Fibroblast of skin of abdomen (primary cell): ENCODE measurements at places on chromosomes 3 and 15.
A peak's percentile ranks its signal among the peaks of the same experiment; 100 is the strongest.

GRCh38 chr15:94305133-94305532, 73.8 kb downstream of the MCTP2 start:
- DNase-seq = no peak

DNA sequence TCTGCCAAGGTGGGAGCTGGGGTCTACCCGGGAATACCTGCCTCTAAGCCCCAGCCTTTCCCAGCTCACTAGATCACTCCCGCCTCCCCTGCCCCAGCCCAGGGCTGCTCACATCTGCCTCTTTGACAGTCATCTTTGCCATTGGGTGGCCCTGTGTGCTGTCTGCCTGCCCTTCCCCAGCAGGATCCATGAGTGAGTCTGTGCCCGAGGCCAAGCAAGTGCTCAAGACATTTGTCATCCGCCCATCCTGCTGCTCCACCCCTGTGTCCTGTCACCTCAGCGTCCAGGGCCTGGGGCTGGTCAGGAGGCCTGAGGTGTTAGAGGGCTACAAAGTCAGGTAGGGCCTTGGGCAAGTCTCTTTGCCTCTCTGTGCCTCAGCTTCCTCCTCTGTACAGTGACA, 89.4 kb downstream of the LSM3 start:
- DNase-seq = no peak

DNA sequence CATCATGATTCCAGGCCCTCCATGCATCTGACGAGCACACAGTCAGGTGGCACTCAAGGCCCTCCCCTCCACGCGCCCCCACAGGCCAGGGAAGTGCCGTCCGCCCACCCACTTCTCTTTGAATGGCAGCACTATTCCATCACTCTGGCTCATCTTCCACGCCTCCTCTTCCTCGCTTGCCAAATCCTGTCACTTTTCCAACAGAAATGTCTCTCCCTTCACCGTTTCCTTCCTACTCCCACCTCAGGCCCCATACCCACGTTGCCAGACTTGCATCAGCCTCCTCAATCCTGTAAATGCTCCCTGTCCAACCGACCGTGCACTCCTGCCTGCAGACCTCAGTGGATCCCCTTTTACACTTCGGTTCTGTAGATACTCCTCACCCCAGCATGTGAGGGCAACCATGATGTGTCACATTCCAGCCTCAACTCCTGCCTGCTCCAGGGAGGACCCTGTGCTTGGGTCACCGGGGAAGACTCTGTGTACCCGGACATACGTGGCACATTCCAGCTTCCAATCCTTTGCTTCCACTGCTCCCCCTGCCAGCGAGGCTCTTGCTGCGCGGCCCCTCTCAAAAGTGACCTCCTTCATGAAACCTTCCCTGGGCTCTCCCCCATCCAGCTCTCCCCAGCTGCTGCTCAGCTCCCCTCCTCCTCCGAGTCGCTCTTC, 29.6 kb downstream of the ADCY5 start:
- no peak for DNase-seq

- DNase-seq = no peak
Measured at GRCh38 chr3:139327861-139328260, 16.0 kb upstream of the MRPS22 start.

- peak; percentile 38 for DNase-seq
Measured at GRCh38 chr15:83626171-83626802, 27.6 kb upstream of the ADAMTSL3 start.

DNA sequence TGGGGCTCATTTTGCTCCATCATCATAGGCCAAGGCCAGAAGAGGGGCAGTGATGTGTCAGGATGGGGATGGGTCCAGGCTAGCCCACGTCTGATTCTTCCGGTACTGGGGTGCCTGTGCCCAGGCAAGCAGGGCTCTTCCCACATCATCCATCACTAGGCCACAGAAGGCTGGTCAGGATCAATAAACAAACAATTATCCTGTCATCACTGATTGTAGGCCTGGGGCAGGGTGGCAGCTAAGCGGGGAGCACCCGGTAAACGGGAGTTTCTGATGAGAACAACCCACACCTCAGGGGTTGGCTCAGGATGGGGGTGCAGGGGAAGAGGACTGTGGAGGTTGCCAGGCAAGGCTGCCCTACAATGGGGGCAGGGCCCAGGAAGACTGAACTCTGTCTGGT, 18.1 kb upstream of the CACNA2D2 start:
- no peak for DNase-seq

GRCh38 chr15:100900795-100901169, 18.4 kb upstream of the LRRK1 start:
- no peak for DNase-seq

DNA sequence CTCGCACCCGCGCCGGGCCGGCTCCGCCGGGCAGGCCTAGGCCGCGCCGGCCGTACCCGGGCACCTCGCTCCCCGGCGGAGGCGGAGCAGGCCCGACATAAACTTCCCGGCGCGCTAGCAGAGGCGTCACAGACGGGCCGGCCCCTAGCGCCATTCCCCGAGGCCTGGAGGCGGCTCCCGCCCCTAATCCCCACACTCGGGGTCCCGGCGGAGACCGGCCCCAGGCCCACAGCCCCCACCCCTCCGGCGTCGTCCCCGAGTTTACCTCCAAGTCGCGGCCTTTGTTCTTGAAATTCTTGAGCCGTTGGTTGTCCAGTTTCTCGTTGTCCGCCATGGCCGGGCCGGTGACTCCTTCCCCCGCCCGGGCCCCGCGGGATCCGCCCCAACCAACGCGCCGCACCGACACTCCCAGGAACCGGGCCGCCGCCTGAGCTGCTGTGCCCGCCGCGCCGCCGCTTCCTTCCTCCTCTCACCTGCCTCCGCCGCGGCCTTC, 376 bp downstream of the KPNA4 start:
- peak; percentile 61 for DNase-seq

DNA sequence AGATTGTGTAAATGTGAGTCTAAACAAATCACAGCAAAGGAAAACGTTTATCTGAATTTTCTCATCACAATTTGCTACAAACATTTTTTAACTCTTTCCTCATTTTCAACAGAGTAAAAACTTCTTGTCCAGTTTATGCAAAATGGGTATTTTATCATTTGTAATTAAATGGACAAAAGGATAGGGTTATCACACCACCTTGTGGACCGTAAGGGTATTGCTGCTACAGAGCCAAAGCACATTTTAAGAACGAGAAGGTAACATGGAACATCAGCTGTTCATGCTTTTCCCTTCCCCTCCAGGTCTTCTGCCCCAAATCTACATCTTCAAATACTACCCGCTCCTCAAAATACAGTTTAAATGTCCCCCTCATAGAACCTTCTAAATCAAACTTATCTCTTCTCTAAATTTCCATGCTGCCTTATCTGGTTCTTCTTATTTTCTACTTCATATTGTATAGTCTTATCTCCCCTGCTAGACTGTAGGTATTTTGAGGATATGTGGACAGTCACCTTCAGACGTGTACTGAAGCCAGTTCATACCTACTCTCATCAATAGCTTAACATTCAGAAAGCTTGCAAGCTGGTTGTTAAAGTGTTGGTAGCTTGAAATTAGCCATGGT, 12.8 kb upstream of the SETMAR start:
- peak; percentile 31 for DNase-seq

GRCh38 chr3:43620831-43621655, 768 bp downstream of the ANO10 start:
- DNase-seq = no peak

DNA sequence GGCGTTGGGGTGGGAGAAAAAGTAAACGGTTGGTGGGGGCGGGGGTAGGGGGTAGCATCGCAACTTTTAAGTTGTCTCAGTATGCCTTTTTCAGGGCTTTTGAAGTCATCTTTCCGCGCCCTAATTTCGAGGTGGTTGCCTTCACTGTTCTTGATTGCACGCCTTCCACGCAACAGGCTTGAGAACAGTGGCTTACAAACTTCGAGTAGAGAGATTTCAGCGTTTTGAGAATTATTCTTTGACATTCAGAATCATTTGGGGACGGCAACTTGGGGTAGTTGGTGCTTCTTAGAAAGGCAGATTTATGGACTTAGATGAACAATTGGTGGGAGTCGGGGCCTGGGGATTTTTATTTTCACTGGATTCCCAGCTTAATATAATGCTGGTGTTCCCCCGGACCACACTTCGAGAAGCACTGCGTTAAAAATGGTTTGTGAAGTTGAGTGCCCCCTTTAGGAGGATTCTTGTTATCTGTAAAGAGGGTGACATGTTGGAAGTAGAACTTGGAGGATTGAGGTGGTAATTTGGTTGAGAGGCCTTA, 880 bp downstream of the PPP4R2 start:
- peak; percentile 63 for DNase-seq

DNA sequence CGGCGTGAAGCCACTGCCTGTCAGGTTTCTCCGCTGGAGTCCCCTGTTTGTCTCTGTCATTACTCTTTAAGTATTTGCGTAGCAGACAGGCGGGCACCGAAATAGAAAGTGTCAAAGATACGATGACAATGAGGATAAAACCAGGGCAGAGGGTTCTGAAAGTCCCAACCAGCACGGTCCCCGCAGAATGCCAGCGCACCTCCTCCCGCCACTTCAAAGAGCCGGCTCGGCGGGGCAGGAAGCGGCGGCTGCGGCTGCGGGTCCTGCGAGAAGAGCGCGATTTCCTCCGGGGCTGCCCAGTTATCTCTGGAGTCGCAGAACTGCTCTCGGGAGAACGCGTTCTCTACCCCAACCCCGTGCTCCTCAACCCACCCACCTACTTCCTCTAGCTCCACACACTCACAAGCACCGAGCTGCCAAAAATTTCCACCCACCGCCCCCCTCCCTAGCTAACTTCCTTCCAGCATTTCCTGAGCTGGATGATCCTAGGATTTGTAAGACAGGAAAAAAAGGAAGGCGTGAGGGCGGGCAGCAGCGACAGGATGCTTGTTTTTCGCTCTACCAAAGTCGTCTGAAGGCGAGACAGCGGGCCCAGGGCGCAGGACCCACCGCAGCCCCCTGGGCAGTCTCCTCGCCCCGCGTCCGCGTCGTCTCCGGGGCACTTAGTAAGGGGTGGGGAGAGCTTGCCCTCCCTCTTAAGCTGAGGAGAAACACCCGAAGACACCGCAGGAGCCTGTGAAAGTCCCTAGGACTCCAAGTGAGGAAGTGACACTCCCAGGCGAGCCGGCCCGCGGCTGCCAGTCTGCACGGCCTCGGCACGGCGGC, at the start of gene ARHGAP31:
Gene ARHGAP31 (plus strand): TSS at position 513 of the 825 bp plus-strand sequence. CDS start 522 bp downstream, outside the sequence.
- peak; percentile 87 for DNase-seq

- peak; percentile 40 for DNase-seq
Measured at GRCh38 chr15:90550919-90551318, 21.2 kb downstream of the CRTC3 start.

- DNase-seq = no peak
Measured at GRCh38 chr3:127342735-127343134, 54.9 kb upstream of the PRR20G start.

GRCh38 chr3:149339931-149340309, 6.5 kb upstream of the TM4SF18 start:
- DNase-seq = peak; percentile 98

DNA sequence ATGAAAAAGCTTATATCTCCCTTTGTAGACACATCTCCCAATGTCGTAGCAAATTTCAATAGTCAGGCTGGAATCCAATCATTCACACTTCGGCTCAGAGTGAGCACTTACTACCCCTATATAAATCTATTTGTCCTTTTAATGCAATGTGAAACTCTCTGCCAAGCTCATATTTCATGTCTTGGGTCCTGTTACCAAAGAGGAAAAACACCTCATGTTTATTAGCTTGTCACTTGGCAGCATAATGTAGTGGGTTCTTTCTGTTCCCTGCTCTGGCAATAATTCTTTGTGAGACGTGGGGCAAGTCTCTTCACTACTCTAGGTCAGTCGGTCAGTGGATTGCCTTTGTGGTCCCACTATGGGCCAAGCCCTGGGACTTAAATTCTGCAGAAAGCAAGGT, 107.1 kb downstream of the SRGAP3 start:
- DNase-seq = no peak

DNA sequence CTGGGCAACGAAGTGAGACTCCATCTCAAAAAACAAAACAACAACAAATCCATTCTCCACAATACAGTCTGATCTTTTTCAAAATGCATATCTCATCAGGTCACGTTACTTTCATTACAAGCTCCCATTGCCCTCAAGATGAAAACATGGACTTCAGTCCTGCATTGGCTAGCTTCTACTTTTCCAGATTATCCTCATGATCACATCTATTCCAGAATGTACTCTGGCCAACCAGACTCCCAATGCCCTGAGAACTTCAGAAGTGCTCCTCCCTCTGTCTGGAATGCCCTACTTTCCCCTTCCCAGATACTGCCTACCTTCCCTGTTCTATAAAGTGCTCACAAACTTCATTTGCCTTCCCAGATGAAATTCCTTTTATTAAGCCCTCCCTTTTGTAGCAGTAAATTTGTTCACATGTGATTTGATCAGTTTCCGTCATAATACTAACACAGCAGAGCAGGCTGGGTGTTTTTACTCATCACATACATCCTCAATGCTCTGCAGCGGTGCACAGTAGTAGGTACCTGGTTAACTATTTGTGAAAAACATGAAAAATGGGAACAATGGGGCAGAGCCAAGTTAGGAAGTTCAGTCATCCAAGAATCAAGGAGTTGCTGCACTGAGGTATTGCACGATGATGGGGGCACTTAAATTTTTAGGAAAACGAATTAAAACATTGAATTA, 5.3 kb downstream of the RPL22L1 start:
- DNase-seq = peak; percentile 16

- DNase-seq = peak; percentile 51
Measured at GRCh38 chr3:13541691-13542090, 7.2 kb upstream of the FBLN2 start.

DNA sequence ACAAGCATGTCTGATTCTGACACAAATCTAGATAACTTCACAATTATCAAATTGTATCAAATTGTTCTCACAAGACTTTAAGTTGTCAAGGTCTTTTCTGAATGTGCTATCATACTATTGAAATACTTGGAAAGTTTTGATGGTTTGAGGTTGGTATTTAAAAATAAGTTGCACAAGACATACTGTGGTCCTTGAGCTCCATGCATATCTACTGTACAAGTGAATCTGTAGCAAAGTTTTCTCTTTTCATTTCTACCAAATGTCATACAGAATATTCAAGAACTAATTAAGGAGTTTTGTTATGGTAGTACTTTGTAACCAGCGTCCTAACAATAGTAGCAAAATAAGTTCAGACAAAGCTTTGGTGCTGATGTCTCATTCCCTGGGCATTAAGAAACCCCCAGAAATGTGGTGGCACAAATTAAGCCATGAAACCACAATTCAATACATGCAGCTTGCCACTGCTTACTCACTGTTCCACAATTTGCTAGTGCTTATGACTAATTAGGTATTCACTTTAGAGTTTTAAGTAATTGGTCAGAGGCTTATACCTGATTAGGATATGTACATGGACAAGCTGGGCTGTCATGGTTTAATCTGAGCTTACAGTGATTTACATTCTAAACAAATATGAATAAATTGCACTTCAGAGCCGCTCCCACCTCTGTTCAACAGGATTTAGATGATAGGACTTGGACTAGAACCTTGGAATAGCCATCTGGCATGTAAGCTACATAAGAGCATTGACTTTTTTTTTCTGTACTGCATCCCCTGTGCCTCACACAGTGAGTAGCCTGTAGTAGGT, 8.8 kb downstream of the TBC1D23 start:
- DNase-seq = peak; percentile 98

DNA sequence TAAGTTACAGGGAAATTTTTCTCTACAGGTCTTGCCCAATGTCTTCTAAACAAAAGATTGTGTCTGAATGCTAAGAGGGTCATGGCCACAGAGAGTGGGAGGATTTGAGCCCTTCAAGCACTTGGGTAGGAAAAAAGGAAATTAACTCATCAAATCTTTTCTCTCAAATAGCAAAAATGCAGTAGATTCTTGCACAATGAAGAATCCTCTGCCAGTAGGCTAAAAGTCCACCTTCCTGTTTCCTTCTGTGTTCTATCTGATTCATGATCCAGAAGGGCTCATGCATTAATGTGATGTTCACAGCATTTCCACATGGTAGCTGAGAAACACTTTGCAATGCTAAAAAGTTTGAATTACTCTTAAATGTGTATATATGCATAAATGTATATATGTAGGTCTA, 177.1 kb downstream of the CD47 start:
- peak; percentile 4 for DNase-seq

GRCh38 chr3:116863270-116863770, 153.7 kb downstream of the TUSC7 start:
- no peak for DNase-seq
